Activated naive CD8-positive, alpha-beta T cell treated with anti-CD3 and anti-CD28 coated beads for 36 hours (primary cell): ENCODE measurements at places on chromosomes 3 and 15.

- no peak for DNase-seq
These were observed 329.9 kb upstream of the WNT5A start for GRCh38 chr3:55816794-55817576.

- DNase-seq = peak; percentile 54
These were observed 3.8 kb downstream of the PKM start for GRCh38 chr15:72227192-72227586.

GRCh38 chr3:52934630-52935530 is 37.5 kb upstream of the STIMATE start:
- DNase-seq = peak; percentile 45

- no peak for DNase-seq
These were observed 21.6 kb downstream of the PLA2G4B start for GRCh38 chr15:41860049-41860828.

DNA sequence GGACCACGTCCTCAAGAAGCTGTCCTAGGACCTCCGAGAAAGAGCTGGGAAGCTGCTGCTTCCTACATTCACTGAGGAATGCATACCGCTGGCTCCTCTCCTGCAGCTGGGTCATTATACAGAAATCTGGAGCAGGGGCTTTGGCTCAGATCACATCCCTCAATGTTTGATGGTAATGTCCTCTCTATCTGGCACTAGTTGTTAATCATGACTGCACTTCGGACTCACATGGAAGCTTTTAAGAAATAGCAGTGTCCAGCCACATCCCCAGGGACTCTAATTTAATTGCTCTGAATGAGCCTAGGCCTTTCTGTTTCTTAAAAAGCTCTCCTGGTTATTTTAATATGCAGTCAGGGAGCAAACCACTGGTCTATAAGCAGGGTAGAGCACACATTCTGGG is 25.7 kb upstream of the MYRIP start:
- no peak for DNase-seq

DNA sequence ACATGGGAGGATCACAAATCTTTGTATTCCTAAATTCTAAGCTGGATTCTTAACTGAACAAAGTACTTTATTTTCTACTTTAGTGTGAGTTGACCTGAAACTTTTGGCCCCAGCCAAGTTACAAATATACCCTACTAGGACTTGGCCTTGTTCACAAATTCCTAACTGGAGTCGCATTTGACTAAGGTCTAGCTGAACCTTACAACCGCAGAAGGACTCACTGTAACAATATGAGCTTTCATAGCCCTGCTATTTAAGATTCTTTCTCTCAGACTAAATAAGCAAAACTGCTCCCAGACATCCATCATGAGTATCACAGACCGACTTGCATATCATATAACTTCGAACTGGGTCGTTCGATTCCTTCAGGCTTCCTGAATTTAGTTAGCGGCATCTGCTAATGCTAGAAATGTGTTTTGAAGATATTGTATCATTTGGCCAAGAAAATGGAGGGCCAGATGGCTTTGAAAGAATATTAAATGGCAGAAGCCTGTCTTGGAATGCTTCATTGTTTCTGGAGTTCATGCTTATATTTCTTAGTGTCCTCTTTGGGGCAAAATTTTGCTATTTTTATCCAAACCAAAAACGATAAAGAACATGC is 28.4 kb upstream of the ADAMTS9 start:
- no peak for DNase-seq

GRCh38 chr3:23964537-23965235 is 19.6 kb downstream of the NR1D2 start:
- no peak for DNase-seq

DNA sequence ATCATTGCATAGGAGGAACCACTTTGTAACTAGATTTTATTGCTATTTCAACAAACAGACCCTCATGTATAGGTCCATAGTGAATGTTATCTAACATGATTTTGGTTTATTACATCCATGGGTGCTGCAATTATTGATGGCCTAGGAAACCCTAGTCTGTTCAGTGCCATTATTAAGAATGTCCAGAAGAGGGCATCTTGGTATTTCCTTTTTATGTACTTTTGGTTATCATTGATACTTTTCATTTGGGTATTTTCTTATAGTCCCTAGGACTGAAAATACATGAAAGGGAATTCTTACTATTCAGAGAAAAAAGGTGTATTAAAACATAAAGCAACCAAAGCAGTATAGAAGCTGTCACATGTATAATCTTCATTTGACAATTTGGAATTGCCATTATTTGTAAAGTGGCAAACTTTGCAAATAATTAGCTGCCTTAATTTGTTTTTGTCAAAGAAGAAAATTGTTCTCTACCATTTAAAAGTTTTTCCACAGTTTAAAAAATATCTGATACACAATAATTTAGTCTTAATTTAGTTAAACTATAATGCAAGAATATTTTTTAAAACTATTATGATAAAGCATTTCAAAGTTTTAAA is 48.7 kb downstream of the CNOT10 start:
- DNase-seq = no peak

GRCh38 chr3:13352621-13353131 is 67.4 kb downstream of the NUP210 start:
- no peak for DNase-seq

- DNase-seq = no peak
These were observed 78.4 kb upstream of the NR2F2 start for GRCh38 chr15:96252148-96252547.

DNA sequence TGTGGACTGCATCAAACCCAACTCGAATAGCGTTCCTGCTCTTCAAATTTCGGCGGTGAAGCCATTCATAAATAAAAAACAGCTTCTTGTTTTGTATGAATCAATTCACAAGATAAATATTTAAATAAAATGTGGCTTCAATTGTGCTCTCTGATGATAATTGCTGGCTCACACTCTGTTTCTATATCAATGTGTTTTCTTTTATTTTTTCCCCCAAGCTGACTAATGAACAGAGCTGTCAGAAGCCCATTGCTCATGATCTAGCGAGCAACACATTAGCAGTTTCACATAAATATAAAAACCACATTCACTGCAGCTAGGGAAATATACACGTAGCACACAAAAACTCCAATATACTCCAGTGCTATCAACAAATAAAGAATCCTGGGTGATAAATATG is 45.0 kb upstream of the FOXP1 start:
- DNase-seq = no peak

DNA sequence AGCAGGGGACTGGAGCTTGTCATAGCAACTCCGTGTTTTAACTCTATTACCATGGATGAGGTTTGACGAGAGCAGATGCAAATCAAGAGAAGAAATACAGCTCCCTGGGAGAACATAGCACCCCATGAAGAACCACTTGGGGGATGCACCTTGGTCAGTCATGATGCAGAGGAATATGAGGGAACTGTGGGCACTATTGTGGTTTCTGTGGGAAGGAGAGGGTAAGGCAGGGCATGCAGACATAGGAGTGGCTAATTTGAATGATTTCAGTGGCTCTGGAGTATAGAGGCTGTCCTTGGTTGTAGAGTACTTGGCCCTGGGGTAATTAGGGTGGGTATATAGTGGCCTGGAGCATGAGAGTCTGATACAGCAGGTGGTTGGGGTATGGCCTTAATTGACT is 131.9 kb downstream of the EDEM1 start:
- DNase-seq = no peak

DNA sequence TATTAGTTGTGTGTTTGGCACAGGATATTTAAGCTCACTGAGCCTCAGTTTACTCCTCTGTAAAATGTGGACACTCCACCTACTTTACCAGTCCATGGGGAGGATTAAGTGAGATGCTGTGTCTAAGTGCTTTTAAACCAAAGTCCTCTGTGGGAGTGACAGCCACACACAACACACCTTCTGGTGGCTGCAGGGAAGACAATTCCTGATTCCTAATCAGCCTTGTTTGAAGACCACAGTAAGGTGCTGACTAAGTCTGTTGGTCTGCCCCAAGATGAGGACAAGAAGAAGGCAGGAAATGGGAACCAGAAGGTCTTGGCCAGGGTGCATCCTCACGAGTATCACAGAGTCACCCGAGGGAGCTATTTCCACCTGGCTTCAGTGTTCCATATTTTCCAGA is 52.3 kb downstream of the EPHB1 start:
- DNase-seq = no peak

- DNase-seq = no peak
These were observed 59.9 kb downstream of the MESD start for GRCh38 chr15:80929689-80930088.

DNA sequence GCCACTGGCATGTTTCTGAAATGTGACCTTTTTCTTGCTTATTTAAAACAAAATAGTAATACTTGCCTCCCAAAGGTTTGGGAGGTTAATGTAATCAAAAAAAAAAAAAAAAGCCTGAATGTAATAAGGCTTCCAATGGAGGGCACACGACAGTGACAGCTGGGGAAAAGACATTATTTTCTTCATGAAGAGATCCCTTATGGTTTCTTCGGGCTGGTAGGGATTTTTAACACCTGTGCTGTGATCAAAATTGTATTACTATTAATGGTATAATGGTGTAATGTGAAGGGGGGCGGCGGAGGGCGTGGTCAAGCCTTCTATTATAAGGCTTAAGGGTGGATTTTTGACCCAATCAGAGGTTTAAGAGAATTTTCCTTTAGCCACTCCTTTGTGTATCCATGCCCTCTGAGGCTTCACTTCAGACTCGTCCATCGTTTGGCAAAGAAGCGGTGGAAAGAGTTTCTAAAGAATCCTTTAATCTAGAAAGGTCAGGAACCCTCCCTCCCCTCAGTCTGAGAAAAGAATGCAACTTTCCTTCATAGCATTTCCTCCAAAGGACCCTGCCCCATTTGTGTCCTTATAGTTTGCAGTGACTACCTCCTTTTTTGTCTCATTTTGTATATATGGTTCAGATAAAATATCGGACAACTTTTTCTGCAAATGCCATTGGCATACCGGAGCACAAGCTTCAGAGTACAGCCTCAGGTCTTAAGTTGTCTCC is 89.5 kb upstream of the CHD2 start:
- DNase-seq = peak; percentile 44

DNA sequence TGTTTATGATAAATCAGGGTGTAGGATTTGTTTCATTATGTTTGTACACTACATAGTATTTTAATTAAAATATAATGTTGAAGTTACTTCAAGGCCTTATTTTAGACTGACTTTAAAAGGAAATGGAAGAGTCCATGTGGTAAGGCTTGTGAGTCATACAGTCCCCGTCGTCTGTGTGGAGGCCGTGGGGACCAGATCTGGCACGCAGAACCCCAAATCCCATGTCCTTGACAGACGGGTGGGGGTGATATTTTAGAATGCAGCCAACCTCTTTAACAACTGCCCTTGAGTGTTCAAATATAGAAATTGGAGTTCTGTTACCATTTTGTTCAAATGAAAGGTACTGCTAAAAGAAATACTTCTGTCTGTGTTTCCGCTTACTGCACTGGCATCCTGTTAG is 35.8 kb downstream of the ABHD17C start:
- no peak for DNase-seq

- no peak for DNase-seq
These were observed 429.7 kb downstream of the RAP2B start for GRCh38 chr3:153591561-153592245.

DNA sequence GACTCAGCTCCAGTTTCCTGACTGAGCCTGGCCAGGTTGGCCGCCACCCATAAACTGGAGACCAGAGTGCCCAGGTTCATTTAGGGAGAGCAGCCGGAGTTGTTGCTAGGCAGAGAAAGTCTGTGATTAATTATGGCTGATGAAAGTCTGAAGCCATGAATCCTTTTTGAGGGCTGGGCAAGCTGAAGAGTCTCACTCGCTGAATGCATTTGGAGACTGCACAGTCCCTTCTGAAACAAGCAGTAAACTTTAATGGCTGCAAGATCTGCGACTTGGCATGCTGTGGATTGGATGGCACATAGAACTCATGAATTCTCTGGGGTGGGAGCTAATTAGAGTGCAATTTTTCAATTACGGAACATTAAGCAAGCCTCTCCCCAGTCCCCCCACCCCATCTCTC is 282.1 kb downstream of the RPLP1 start:
- no peak for DNase-seq

DNA sequence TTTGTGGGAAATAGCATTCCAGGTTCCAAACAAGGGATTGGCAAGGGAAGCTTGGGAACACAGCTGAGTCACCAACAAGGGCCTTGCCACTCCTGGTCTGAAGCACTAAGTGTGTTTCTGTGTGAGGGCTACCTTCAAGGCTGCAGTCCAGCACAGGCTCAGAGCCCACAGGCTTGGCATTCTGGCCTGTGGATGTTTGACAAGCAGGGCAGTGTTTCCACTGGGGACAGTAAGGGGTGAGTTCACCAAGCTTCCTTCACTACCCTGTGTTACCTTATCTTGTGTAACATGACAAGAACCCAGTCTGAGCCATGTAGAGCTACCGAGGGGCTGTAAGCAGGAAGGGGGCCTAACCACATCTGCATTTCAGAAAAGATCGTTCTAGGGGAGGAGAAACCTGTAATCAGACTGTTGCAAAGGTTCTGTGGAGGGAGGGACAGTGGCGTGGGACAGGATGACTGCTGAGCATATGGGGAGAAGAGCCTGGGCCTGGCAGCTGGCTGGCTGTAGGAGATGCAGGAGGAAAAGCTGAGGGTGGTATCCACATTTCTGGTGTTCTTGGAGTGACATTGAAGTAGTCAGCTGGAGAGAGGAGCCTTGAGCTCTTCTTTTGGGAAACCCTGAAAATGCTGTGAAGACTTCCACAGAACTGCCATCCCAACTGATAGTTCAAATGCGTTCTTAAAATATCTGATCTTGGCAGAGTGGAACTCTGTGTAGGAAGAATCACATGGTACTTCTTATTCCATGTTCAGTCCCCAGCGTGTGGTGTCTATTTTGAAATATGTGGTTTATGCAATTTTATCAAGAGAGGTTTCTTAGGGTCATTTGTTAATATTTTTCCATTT is 61.3 kb downstream of the CTDSPL start:
- no peak for DNase-seq

DNA sequence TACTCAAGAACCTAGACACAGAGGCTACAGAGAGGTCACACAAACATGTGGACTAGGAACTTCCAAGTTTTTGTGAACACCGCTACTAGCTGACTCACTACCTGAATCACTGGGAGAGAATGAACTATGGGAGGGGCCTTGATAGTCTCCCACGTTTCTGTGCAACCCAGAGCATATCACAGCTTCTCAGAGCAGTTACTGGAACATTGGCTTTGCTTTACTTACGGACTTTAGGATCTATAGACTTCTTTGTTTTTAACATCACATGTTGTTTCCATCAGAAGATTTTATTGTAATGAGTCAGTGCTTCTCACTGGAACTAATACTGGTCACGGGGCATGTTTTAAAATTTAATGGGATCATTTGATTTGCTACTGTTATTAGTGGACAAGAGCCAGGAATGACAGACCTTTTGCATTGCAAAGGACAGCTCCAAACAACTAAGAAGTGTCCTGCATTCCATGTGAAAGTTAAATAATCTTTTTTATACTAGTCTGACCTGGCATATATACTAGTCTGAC is 35.6 kb downstream of the RTP4 start:
- DNase-seq = no peak

- DNase-seq = no peak
These were observed 36.3 kb upstream of the MEIS2 start for GRCh38 chr15:37136666-37137065.

DNA sequence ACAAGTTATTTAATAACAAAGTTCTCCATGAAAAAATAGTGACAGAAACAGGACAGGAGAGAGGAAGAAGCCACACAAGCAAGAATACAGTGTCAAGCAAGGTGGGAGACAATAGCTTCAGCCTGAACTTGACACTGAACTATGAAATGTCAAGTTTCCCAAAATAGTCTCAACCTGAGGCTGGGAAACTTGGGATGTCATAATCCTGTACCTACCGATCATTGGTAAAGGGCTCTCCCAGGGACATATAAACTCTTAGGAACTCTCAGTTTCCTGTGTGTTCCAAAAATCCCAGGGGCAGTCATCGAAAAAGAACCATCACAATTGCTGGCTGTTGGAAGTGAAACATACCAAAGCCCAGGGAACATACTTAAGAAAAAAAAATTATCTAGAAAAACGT is 211.6 kb downstream of the P3H2 start:
- DNase-seq = no peak
